ENCODE measurements at places on chromosomes 7 and 10. TPM values are rescaled to one million over a fixed set of nuclear protein-coding genes. Genes with fewer than 3 reads are reported as not detected.

DNA sequence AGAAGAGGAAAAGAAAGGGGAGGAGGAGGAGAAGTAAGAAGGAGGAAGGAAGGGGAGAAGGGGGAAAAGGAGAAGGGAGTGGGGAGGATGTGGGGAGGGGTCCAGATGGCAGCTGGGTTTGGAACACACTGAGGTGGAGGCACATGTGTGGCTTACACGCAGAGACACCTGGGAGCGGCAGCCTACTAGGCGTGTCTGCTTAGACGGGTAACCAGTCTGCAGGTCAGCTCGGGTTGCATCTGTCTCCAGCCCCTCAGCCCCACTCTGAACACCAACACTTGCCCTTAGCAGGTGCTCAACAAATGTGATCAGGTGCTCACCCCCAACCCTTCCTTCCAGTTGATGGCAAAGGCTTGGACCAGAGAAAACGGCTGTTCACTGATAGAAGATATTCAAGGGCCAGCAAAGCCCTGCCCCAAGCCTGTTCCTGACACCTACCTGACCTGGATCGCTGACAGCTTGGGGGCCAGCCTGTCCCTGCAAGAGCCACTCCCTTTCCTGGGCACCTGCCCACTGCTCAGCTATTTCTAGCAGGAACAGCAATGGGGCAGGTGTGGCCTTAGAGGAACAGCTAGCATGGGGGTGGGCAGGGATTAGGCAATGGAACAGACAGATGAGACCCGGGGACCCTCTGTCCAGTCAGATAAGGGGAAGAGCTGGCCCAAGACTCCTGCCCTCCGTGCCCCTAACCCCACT is 70.5 kb downstream of the SH3PXD2A start:
- H3K36me3 ChIP-seq: no peaks in the 10 kb centered on the region
- no peak overlapping the region for H3K27ac ChIP-seq
- no peak for DNase-seq
- no peak overlapping the region for H3K4me3 ChIP-seq

GRCh38 chr7:17121671-17122070 is 176.8 kb upstream of the AHR start:
- H3K4me3 ChIP-seq: no peak overlapping the region
- no peaks in the 10 kb centered on the region for H3K4me1 ChIP-seq
- DNase-seq: no peak
- H3K27ac ChIP-seq: no peak overlapping the region

DNA sequence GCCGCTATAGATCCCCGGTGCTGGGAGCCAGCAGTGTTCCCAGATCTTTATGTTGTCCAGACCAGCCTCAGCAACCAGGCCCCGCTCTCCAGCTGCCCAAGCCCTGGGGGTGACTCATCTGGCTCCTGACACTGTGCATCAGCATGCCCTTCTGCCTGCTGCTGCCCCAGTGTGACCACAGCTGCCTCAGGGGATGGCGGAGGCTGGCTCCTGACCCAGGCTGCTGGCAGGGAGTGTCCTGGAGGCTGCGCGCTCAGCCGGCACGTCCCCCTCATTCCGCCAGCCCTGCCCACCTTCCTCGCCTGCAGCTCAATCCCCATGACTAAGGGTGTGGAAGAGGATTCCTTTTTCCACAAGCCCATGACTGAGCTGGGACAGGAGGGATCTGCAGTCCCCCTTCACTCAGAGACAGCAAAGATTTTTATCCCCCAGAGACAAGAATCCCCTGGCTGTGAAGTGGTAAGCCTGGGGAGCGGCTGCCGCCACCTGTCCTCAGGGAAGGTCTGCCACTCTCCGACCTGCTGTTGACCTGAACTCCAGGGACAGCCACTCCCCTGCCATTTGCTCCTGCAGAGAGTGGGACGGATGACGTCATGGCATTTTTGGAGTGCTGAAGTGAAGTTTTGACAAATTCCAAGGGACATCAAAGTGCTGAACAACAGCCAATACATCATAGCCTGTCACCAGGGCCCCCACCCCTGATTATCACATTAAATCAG is 182.8 kb upstream of the BMPER start:
- H3K36me3 ChIP-seq: no peaks in the 10 kb centered on the region
- H3K27ac ChIP-seq: no peak overlapping the region
- peaks cover 10% of the 10 kb centered on the region for H3K4me1 ChIP-seq
- no peaks in the 10 kb centered on the region for H3K27me3 ChIP-seq
- H3K4me3 ChIP-seq: no peak overlapping the region

GRCh38 chr7:25861601-25862260 is 290.3 kb upstream of the NFE2L3 start:
- DNase-seq: no peak
- H3K27me3 ChIP-seq: peaks cover 100% of the 10 kb centered on the region
- peaks cover 5% of the 10 kb centered on the region for H3K4me1 ChIP-seq
- peak overlapping the region; percentile 51 for H3K27ac ChIP-seq
- peak overlapping the region; percentile 10 for H3K4me3 ChIP-seq

DNA sequence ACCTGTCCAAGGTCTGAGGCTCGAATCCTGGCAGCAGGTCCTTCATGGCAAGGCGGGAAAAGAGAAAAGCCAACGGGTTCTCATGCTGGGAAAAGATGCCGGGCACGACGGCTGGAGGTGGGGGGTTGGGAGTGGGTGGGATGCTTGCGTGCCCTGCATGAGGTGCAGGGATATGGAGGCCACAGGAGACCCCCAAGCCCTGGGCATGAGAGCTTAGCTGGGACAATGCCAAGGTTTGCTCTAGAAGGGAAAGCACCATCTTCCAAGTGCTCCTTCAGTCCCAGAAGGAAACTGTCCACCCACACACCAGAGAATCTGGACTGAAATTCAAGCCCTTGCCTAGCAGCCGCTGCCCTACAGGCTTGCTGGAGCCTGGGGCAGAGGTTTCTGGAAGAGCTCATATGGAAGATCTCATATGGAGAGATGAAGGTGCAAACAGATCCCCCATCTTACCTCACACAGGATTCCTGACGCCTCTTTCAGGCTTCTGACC is 64.3 kb downstream of the ZRANB1 start:
- peaks cover 14% of the 10 kb centered on the region for H3K36me3 ChIP-seq
- DNase-seq: peak; percentile 51
- H3K27ac ChIP-seq: peak overlapping the region; percentile 49
- H3K4me3 ChIP-seq: no peak overlapping the region

DNA sequence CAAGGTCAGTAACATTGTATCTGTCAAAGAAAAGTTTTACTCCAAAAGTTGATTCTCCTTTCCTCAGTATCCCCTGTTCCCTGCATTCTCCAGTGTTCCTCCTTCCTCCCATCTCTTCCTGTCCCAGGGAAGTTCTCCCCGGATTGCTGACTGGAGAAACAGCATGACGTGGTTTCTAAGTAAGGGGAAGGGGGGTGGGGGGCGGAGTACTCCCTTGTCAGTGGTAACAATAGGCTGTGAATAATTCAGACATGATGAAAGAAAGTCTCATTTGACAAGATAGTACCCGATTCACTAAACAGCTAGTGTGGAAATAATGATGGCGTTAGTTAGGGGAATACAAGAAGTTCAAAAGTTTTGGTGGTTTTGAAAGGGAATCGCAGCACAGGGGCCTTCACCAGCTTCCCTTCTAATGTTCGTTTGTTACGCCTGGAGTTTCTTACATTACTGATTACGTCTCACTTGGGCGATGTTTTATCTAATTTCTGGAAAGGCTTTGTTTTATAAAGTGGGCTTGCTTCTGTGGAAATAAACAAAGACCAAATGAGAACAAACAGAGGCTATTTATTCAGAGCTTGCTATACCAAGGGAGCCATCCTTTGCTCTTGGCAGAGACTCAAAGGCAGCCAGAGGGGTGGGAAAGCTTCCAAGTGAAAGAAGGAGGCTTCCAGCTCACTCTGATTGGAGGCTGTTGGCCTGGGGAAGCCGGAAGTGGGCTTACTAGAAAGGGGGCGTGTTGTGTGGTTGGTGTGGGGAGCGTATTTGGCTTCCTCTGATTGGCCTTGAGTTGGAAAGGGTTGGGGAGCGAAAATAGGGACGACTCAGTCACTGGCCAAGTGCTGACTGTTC is 453.7 kb downstream of the SDK1 start:
- peak overlapping the region; percentile 68 for H3K27ac ChIP-seq
- H3K36me3 ChIP-seq: no peaks in the 10 kb centered on the region
- peak overlapping the region; percentile 14 for H3K4me3 ChIP-seq
- DNase-seq: peak; percentile 79

DNA sequence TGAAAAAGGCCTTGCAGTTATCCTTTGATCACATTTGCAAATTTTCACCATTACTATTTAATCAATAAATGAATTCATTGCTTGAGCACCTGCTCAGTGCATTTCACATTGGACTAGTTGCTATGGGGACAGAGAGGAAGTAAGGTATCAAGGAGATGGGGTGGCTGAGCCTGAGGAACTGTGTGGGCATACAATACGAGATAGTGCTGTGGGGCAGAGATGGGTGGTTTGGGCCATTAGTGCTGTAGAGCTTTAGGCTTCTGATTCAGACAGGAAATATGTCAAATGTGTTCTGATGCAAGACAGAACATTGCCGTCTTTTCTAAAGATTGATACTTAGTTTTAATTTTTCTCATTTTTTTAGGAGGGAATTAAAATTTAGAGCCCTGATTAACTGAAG is 13.2 kb downstream of the ITGB8 start:
- H3K27ac ChIP-seq: no peak overlapping the region
- H3K4me3 ChIP-seq: no peak overlapping the region
- no peaks in the 10 kb centered on the region for H3K36me3 ChIP-seq
- DNase-seq: no peak
- no peaks in the 10 kb centered on the region for H3K27me3 ChIP-seq

DNA sequence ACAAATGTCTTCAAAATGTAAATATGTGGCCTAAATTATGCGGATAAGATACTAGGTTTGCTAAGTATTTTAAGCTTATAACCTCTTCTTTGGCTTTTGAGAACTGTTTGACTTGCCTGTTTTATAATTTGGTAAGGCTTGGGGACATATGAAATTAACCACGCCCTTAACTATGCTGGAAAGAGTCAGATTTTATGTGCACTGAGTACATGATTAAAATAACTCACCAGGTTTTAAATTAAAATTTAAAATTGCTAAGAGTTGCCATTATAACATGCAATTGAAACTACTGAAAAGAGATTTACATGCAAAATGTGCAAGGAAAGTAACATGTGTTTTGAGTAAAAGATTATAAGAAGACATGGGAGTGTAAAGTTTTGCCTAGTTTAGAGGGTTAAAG is 141.9 kb downstream of the WDR11 start:
- H3K36me3 ChIP-seq: no peaks in the 10 kb centered on the region
- H3K27me3 ChIP-seq: no peaks in the 10 kb centered on the region
- no peak for DNase-seq
- H3K4me1 ChIP-seq: no peaks in the 10 kb centered on the region
- no peak overlapping the region for H3K27ac ChIP-seq

DNA sequence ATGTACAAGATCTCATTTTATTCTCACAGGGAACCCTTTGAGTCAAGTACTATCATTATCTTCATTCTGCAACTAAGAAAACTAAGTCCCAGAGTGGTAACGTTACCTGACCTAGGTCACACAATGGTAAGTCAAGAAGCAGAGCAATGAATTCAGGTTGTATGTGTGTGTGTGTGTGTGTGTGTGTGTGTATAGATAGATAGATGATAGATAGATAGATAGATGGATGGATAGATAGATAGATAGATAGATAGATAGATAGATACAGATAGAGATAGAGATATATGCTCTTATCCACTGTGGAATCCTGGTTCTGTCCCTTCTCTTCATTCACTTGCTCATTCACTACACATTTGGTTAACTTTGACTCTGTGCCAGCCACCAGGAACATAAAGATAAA is 29.8 kb downstream of the ASAH2 start:
- DNase-seq: no peak
- no peaks in the 10 kb centered on the region for H3K36me3 ChIP-seq
- no peak overlapping the region for H3K27ac ChIP-seq
- no peaks in the 10 kb centered on the region for H3K27me3 ChIP-seq
- H3K4me1 ChIP-seq: no peaks in the 10 kb centered on the region

DNA sequence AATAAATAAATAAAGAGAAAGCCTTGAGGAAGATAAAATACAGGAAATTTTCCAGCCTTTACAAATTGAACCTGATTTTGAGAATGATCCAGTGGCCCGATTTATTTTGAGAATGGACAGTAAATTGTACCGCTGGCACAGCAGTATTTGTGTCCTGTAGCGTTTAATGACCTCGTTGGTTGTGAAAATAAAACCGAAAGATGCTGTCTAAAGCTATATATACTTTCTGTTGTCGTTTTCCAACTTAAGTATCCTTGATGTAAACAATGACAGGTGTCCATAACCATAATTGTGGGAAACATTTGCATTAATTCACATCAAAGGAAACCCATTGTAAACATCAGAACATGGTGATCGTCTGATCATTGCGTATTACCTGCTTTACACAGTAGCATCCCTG is 38.8 kb downstream of the TBXAS1 start:
- no peaks in the 10 kb centered on the region for H3K36me3 ChIP-seq
- H3K27me3 ChIP-seq: peaks cover 3% of the 10 kb centered on the region
- H3K4me1 ChIP-seq: no peaks in the 10 kb centered on the region
- H3K4me3 ChIP-seq: no peak overlapping the region

- H3K4me3 ChIP-seq: no peak overlapping the region
- H3K27ac ChIP-seq: no peak overlapping the region
- no peaks in the 10 kb centered on the region for H3K36me3 ChIP-seq
- H3K27me3 ChIP-seq: no peaks in the 10 kb centered on the region
- no peak for DNase-seq
- H3K4me1 ChIP-seq: no peaks in the 10 kb centered on the region
These were observed 174.0 kb downstream of the NPSR1 start for GRCh38 chr7:34832020-34832419.

DNA sequence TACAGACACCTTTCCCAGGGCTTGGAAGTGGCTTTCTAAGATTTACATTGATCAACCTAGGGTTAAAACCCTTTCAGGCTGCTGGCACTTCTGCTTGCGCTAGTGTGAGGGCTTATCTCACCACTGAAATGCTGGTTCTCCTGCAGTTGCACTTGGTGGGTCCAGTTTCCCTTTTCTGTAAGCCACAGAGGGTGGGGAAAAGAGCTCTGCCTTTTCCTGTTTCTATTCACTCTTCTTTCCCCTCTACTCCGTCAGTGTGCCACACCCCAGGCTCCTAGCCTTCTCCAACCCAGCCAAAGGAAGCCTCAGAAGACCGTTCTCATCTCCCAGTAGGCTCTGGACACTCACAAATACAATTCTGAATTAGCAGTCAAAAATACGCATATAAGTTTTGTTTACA is 19.0 kb upstream of the CAPZA2 start:
- no peak for DNase-seq
- no peak overlapping the region for H3K4me3 ChIP-seq
- H3K36me3 ChIP-seq: no peaks in the 10 kb centered on the region

- peak overlapping the region; percentile 62 for H3K27ac ChIP-seq
- peak; percentile 93 for DNase-seq
- H3K36me3 ChIP-seq: no peaks in the 10 kb centered on the region
- H3K27me3 ChIP-seq: no peaks in the 10 kb centered on the region
- no peak overlapping the region for H3K4me3 ChIP-seq
These were observed 120.9 kb downstream of the C10orf105 start for GRCh38 chr10:71598621-71599055.

XRCC2 gene
- polyA plus RNA-seq: 2.2 TPM

COL17A1 gene
- polyA plus RNA-seq: 24.0 TPM

CCL24 gene
- polyA plus RNA-seq: 25.2 TPM

GIMAP1 gene
- polyA plus RNA-seq: 1.8 TPM

SPDYE11 gene
- polyA plus RNA-seq: not detected

TFR2 gene
- not detected for polyA plus RNA-seq

BHLHA15 gene
- polyA plus RNA-seq: 1.2 TPM

GIMAP5 gene
- 9.6 TPM for polyA plus RNA-seq

CALHM3 gene
- polyA plus RNA-seq: not detected

GTF2IRD1 gene
- polyA plus RNA-seq: 13.6 TPM

TEX47 gene
- polyA plus RNA-seq: not detected

KCNK18 gene
- not detected for polyA plus RNA-seq

ASIC3 gene
- 0.46 TPM for polyA plus RNA-seq

MOSPD3 gene
- polyA plus RNA-seq: 18.0 TPM

USP54 gene
- polyA plus RNA-seq: 18.5 TPM

All from sigmoid colon (tissue), 7 donors.